Lung (tissue), 17 donors: ENCODE measurements at places on chromosomes 5 and 9.

DNA sequence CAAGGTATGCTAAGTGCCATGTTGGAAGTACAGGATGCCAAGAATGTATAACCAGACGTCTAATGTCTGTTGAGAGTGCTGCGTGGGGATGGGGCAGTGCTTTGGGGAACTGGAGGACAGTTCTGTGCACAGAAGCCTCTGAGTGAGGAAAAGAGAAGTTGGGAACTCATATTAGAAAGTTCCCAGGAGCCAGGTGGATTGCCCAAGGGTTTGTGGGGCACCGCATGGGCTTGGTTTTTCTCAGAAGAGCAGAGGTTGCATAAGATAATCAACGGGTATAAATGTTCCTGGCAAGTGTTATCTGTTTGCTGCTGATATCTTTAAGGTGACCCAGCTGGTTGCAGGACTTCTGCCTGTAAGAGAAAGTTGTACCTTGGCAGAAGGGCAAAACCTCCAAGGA, 13.1 kb downstream of the HRH2 start:
- DNase-seq = no peak

- DNase-seq = peak; percentile 94
These were observed 27.6 kb upstream of the CDKN2AIPNL start for GRCh38 chr5:134439210-134439654.

DNA sequence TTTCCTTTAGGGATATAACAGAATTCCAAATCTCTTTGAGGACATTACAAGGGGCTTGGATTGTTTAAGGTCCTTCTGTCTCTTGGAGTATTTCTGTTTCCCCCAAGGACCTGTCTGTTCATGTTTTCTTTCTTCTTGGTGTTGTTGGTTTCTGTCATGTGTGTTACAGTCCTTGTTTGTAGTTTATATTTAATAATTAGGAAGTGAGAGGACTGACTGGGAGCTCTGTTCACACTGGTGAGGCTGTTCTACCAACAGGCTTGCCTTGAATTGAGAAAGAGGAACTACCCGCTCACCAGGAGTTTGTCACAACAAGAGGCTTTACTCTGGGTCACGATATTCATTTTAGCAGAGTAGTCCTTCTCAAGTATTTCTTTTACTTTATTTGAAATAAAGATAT, 119.2 kb upstream of the SV2C start:
- peak; percentile 0 for DNase-seq

DNA sequence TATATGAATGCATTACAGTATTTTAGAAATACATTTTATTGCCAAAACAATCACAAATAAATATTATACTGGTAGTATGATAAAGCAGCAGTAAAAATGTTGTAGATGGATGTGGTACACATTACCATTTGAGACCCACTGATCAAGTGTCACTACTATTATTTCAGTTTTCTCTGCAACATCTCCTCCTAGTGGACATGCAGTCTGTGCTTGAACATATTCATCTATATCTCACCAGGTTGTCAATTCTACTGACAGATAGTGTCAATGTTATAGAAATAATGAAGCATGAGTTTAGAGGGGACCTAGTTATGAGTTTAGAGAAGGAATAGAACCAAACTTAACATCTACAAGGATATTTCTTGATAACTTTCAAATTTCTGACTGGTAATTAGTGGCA, 39.2 kb upstream of the ELOVL7 start:
- DNase-seq = no peak

DNA sequence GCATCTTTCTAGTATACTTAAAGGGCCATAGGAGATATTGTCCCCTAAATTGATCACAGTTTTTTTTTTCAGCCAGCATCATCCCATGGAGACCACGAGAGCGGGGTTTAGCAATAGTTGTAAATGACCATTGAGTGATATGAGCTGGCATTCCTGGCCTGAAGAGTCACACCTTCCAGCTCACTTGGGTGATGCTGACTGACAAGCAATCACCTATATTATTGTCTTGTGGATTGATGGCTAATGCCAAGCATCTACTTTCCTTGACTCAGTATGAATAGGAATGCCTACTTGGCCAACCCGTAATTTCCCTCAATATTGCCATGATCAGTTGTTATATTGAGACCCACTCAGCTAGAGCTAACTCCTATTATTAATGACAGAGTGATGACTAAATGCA, 70.5 kb downstream of the ADAMTSL1 start:
- no peak for DNase-seq

- peak; percentile 31 for DNase-seq
These were observed 54.8 kb downstream of the CAMK4 start for GRCh38 chr5:111278858-111279504.
